ENCODE measurements at places on chromosomes 11 and 22.

- DNase-seq: no peak
These were observed 176.9 kb downstream of the NAV2 start for GRCh38 chr11:19889531-19889930.

DNA sequence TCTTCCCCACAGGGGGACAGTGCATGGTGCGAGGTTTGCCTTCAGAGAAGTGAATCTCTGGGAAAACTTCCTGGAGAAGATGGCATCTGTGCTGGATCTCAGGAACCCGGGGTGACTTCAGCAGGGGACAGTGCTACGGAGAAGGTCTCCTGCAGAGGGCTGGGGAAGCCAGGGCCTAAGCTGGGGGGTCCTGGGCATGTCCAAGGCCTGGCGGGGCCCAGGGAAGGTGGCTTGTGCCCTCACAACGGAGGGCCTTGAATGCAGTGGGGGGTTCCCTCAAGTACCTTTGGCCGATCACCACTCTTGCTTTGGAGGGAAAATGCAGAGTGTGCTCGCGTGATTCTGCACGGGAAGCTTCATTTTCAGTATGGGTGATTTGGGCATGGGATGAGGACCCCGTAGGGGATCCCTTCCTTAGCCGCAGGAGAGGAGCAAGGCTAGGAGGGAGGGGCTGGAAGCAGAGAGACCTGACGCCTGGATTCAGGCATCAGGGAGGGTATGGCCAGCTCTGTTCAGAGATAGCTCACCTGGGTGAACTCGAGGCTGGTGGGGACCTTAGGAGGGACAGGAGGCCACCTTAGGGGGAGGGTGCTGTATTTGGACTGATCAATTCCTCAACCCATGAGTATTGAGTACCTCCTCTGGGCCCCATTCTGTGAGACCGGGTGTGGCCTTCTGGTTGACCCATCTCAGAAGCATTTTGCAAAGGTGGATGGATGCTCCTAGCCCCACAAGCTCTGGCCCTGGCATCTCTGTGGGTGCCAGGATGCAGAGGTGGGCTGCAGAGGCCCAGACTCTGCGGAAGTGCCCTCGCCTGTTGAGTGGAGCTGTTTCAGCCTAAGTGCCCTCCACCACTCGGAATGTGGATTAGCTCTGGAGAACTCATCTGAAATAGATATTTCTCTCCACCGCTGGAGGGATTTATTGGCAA, 529.4 kb downstream of the TBC1D22A start:
- DNase-seq: no peak

DNA sequence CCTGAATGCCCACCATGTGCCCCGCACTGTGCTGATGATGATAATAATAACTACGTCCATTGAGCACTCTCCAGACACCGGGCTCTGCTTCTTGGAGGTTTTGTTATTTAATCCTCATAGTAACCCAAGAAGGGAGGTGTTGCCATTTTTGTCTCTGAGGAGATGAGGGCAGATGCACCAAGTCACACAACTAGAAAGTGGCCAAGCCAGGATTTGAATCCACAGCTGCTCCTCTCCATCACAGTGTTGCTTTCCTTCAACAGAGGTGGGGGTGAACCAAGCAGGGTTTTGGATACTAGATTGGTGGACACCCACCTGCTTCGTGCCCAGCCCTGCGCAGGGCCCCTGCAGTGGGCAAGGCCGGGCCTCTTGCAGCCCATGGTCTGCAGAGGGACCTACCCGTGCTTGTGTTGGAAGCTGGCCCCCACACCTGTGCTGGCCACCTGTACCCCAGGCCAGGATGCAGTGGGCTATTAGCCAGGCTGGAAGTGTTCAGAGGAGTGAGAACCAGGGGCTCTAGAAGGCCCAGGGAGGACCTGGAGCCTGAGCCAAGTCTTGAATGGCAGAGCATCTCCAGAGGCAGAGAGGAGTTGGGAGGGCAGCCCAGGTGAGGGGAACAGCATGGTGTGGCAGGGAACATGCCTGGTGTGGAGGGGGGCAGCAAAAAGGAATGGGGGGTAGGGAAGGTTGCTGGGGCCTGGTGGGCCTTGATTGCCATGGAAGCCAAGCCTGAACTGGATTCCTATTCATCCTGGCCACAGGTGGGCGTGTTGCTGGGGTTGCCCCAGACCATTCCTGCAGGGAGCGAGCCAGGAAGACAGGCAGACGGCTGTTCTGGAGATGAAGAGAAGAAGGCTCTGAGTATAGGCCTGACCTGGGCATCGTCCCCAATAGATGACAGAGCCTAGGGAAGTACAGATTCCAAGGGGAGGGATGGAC, 2.7 kb upstream of the DPP3 start:
- DNase-seq: no peak

DNA sequence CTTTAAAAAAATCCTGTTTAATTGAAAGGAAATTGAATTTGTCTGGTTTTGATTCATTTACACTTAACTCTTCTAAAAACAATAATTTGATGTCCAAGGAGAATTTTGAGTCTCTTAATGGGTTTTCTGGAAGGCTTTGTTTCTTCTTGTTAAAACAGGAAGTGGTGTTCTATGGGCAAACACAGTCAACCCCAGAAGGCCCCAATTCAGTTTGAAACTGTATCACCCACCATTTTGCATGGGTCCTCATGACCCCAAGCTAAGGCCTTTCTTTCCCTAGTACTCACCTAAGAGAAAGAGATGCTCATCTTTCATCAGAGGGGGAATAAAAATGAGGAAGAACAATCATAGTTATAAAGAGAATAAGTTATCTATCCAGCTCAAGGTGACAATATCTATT, 10.6 kb downstream of the FLI1 start:
- no peak for DNase-seq

DNA sequence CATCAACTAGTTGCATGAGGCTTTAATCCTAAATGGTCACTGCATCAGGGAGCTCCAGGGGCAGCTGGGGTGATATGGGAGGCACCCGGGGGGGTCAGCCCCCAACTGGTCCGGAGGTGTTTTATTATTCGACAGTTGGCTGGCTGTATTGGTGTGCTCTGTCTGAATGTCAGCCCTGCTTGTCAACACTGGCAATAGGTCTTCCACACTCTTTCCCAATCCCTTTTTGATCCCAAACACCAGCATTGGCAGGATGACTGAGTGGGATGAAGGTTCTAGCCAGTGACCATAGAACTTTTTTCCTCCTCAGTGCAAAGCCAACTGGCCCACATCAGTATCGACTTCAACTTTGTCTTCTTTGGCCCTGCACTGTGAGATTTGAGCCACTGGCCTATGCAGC, 8.9 kb upstream of the LDLRAD3 start:
- DNase-seq: no peak

DNA sequence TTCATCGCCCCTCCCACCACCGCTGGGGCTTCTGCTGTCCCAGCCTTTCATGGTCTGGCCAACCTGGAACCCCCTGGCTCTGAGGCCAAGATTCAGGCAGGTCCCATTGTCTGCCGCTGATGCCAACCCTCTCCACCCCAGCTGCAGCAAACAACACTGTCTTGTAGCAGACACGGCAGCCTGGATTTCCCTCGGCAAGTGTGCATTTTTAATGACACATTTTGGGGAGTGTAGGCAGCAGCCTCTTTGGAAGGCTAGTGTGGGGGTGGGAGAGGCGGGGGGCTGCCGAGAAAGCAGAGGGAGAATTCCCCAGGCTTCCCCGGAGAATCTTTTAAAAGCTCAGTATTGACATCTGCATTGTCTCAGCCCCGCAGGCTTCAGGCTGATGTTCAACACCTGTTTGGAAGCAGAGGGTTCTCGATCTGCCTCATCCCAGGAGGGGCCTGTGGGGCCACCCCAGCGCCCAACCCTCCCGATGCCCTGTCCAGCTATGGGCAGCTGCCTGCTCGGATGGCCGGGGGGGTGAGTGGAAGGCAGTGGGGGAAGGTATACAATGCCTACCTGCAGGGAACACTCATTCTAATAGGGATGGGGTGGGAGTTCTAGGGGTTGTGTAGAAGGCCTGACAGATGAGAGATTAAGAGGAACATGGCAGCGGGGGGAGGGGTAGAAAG, 41.5 kb downstream of the NECTIN1 start:
- no peak for DNase-seq

DNA sequence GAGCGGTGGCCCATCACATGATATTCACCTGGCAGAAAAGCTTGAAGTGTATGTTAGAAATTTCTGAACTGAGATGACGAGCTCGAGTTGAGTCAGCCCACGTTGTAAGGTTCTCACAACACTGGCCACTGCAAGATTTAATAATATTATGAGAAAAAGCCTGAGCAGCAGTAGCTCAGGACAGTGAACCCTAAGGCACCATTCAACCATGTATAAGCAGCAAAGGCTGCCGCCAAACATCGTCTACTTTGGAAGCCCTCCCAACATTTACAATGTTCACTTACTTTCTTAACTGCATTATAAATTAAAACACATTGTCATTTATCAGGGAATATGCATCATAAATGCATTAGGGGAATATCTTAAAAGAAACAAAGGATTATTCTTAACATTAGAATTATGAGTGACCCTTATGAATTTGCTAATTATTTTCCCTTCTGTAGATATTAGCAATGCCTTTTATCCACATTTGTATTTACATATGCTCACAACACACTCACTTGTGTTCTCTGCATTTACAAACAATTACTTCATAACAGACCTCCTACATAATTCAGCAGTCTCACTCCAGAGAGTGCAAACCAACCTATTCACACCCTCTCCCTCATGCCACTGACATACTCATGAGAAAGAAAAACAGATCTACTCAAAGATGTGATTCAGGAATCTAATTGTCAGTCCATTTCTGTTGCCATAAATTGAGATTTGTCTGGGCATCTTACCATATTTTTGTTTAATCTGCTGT, 57.7 kb upstream of the CARD18 start:
- no peak for DNase-seq

GRCh38 chr11:42006766-42007165, 547.3 kb upstream of the LRRC4C start:
- no peak for DNase-seq

- no peak for DNase-seq
These were observed 88.5 kb downstream of the TRIM44 start for GRCh38 chr11:35750981-35751663.

DNA sequence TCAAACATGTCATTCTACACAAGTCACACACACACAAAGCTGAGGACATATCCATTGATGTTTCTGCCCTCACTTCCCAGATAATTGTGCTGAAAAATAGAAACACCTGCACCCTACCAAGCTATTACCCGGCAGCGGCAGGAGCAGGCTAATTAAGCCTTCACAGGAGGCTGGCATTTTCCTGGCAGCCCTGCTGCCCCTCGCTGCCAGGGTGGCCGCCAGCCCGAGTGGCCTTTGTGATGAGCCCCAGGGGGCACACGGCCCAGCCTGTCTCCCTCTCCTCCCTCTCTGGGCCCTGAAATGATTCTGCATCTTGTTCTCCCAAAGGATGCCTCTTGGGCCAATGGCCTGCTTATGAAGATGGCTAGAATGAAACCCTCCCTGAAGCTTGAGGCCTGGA, 76.2 kb upstream of the TP53I11 start:
- no peak for DNase-seq

- DNase-seq: no peak
These were observed 66.2 kb downstream of the ALX4 start for GRCh38 chr11:44243595-44244343.

GRCh38 chr11:122882189-122882856, at the start of gene JHY:
JHY (plus strand) TSS chr11:122882759; CDS start chr11:122885850, 3,091 bp downstream.
- peak; percentile 61 for DNase-seq

GRCh38 chr22:28379075-28379779, 300.4 kb downstream of the TTC28 start:
- no peak for DNase-seq

DNA sequence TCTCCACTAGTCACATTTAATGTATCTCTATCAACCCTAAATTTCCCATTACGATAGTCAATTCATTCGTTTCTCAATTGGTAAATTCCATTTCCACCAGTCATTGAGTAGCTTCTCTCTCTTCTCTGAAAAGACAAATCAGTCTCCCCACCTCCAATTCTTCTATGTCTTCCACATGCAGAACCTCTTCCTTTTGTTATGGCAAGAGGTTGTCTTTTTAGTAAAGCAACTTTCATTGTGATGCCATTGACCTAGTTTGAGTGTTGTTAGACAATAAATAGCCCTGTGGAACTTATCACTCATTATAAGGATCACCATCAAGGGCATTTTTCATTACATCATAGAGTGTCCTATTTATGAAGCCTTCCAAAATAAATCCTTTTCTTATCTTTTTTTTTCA, 340.9 kb downstream of the LRRC4C start:
- no peak for DNase-seq

DNA sequence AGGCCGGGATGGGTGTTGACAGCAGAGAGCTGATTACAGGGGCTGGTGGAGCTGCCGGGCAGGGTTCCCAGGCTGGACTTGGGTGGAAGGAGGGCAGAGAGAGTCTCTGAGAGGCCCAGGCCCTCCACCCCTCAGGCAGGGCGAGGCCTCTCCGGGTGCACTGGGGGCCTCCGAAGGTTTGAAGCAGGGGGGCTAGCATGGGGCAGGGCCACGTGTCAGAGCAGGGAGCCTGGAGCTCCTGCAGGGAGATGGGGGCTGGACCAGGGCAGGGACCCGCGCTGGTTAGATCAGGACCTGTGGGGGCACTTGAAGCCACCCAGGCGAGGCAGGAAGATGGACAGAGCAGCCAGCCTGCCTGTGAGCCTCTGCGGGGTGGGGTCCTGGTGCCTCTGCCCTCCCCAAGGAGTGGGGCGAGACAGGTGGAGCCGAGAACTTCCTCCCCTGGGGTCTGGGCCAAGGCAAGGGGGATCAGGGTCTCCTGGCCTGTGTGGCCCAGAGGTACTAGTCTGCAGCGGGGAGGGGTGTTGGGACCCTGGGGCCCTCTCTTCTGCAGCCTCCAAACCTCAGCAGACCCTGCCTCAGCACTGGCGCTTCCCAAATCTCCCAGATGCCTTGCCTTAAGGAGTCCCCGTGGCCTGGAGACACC, 911 bp downstream of the PANX2 start:
- no peak for DNase-seq

DNA sequence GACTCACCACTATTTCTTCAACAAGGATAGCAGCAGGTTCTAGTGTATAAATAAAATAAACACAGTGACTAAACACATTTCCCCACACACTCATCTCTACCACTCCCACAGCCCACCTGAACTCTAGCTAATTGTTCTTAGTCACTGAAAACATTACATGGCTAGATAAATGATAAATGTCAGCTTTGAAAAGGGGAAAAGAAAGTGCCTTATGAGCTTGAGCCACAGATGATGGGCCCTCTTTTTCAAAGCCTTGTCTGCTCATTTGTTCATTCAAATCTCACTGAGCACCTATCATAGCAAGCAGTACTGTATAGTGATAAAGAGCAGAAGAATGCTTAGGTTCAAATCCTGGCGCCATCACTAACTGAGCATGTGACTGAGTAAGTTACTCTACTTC, 58.3 kb downstream of the SIK3 start:
- no peak for DNase-seq

DNA sequence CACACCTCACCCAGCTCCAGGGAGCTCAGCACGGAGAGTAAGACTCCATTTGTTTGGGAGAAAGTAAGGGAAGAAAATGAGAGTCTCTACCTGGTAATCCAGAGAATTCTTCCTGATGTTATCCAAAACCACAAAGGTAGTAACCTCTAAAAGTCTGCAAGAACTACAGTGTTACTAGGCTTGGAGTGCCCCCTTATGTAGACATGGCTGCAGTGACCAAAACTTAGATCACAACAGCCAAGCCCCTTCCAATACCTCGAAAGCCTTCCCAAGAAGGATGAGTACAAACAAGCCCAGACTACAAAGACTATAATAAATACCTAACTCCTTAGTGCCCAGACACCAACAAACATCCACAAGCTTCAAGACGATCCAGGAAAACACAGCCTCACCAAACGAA, 4.9 kb downstream of the UBE2L6 start:
- DNase-seq: no peak

GRCh38 chr11:61095021-61095420, 7.3 kb upstream of the CD5 start:
- DNase-seq: peak; percentile 40
